ENCODE measurements at places on chromosomes 3 and 15.
A peak's percentile ranks its signal among the peaks of the same experiment; 100 is the strongest.

DNA sequence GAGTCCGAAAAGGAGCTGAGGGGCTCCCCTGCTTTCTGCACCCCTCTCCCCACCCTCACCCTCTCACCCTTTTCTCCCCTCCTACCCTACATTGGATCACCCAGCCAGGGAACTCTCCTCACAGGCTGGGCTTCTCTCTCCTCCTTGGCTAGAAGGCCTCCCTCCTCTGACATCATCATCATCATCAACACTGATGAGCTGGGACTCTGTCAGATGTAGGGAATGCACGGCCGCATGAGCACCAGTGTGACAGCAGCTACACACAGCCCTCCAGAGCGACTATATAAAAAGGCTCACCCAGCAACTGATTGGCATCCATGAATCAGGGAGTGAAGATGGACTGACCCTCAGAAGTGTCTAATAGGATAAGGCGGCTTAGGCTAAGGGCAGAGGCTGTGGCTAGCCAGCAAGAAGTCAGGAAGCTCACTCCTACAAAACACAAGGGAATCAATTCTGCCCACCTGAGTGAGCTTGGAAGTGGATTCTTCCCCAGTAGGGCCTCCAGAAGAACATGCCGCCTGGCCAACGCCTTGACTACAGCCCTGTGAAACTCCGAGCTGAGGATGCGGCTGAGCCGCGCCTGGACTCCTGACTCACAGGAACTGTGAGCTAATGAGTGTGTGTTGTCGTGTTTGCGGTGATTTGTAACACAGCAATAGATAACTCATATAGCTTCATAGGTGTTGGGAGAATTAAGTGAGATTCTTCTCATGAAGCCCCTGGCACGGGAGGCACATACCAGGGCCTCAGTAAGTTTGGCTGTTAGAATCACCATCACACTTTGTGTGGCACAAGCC is 147.6 kb downstream of the FAM43A start:
- DNase-seq: no peak

- DNase-seq: peak; percentile 20
These were observed 2.6 kb downstream of the TNIK start for GRCh38 chr3:171457607-171458061.

- no peak for DNase-seq
These were observed 39.0 kb upstream of the ABHD10 start for GRCh38 chr3:111939873-111940272.

- no peak for DNase-seq
These were observed 62.0 kb upstream of the LEKR1 start for GRCh38 chr3:156763931-156764720.

DNA sequence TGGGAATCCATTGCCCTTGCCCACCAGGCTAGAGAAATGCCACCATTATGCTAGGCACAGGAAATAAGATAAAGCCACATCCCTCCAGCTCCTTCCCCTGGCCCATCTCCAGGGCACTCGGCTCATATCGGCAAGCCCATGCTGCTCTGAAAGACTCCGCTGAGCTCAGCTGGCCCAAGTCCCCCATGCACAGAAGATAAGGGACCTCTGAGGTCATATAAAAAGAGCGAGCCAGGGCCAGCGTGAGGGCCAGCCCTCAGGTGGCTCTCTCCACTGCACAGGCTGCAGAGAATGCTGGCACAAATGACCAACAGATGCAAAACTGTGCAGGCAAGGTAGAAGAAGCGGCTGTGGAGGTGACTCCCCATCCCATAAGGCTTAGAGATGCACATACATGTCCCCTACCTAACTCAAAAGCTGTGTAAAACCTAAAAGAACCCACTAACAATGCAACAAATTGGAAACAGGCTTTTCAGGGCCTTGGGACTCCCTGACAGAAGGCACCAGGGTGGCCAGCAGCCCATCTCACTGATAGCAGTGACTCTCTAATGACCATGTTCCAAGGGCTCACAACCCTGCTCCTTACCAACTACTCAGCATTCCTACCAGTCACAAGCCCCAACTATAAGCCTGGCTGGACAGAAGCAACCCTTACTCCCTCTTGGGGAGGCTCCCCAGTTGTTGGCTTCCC is 3.0 kb downstream of the RAB6B start:
- DNase-seq: no peak

- no peak for DNase-seq
These were observed 346.1 kb downstream of the FEZF2 start for GRCh38 chr3:62027241-62027640.

DNA sequence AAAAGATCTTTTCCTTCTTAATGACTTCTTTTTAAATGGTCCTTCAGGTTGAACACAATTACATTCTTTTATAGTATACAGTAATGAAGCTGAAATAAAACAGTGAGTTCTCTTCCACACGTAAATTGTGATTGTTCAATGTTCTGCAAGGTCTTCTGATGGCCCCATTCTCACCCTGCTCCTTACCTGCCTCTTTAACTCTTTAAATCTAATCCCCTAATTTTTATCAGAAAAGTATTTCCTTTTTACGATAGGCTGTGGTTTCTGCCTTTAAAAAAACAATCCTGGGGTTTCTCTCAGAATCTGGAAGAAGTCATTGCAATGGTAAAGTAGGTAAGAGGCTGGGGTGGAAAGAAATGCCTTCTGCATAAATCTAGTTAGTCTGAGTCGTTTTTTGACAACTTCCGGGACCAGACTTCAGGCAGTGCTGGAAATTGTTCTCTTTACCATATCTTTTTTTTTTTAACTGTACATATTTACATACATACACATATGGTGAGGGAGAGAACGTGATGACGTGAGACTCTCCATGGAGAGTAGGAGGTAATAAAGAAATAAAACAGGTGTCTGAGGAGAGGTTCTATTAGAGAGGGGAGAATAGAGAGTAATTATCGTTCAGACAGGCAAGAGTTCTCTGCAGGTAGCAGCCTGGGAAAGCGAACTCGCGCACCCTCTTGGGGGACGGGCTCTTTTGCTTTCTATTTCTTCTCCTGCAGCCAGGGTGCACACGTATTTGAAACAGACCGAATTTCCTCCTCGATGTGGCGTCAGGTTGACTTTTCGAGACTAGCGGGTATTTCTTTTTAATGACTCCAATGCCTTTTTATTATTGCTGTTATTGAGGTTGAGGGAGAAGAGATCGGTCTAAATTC is at the start of gene SIDT1:
Gene SIDT1, plus strand, starts transcription at position 730 of the 872 bp plus-strand sequence. CDS start 467 bp downstream, outside the sequence.
- DNase-seq: peak; percentile 83

GRCh38 chr3:47113669-47114365 is 50.1 kb downstream of the SETD2 start:
- no peak for DNase-seq

GRCh38 chr3:195870442-195870841 is 37.9 kb downstream of the TNK2 start:
- DNase-seq: no peak

DNA sequence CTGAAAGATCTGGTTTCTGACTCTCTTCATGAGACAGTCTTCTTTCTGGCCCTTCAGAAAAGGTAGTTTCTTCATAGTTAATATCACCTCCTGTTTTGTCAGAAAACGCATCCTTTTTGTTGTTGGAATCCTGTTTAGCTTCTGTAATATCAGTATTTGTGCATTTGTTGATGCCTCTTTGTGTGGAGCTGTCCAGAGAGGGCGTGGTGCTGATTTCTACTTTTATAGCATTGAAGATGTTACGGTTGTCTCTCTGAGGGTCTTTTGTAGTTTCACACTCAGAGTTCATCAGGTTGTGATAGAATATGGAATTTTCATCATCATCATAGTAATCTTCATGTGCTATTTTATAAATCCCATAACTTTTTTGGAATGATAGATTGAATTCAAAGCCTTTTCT is 8.9 kb downstream of the GPR149 start:
- DNase-seq: peak; percentile 8

GRCh38 chr15:90735923-90736322 is 18.8 kb downstream of the BLM start:
- no peak for DNase-seq

- no peak for DNase-seq
These were observed 48.1 kb downstream of the CASR start for GRCh38 chr3:122231465-122232157.

- no peak for DNase-seq
These were observed 23.2 kb downstream of the CYP8B1 start for GRCh38 chr3:42852441-42852840.

- DNase-seq: no peak
These were observed 262.9 kb upstream of the ATP10A start for GRCh38 chr15:26126070-26126469.

- DNase-seq: no peak
These were observed 1.6 kb upstream of the DNAH12 start for GRCh38 chr3:57545636-57546268.

- no peak for DNase-seq
These were observed 486.0 kb downstream of the FOXP1 start for GRCh38 chr3:71097557-71097956.

Measured in activated CD4-positive, alpha-beta T cell treated with anti-CD3 and anti-CD28 coated beads, Interleukin-2, amount 10 ng/mL, durations not matched to agents 7 days and 5 days (primary cell).